ENCODE measurements at places on chromosomes 12 and 14.
A peak's percentile ranks its signal among the peaks of the same experiment; 100 is the strongest.

DNA sequence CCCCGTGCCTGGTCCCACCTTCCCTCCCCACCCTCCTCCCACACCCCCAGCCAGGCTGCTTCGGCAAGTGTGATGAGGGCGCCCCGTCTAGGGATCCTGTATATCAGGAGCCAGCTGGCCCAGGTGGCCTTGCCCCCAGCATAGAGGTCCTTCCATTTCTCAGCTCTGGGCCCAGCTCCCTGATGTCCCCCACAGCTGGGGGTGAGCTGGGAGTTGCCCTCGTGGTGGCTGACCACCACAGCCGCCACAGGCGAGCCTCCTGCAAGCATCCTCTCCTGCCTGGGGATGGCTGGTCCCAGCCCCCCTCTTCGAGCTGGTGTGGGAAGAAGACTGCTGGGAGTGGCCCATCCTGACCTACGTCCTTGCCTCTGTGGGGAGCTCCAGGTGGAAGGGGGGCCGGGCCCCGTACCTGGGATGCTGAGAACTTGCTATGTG lies 7.4 kb downstream of the ASPG start:
- no peak for DNase-seq

DNA sequence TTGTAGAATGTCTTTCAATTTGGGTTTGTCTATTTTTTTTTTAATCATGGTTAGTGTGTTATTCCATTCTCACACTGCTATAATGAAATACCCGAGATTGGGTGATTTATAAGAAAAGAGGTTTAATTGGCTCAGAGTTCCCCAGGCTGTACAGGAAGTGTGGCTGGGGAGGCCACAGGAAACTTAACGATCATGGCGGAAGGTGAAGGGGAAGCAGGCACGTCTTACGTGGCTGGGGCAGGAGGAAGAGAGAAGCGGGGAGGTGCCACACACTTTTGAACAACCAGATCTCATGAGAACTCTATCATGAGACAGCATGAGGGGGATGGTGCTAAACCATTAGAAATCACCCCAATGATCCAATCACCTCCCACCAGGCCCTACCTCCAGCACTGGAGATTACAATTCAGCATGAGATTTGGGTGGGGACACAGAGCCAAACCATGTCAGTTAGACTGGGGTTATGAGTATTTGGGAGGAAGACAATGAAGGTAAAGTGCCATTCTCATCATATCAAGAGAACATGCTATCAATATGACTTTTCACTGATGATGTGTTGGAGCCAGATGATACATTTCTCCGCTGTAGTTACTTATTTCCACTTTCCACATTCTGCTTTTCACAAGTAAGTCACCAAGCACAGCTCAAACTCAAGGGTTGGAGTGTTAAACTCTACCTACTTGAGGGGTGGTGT lies 45.8 kb downstream of the AP5M1 start:
- DNase-seq, result no peak

DNA sequence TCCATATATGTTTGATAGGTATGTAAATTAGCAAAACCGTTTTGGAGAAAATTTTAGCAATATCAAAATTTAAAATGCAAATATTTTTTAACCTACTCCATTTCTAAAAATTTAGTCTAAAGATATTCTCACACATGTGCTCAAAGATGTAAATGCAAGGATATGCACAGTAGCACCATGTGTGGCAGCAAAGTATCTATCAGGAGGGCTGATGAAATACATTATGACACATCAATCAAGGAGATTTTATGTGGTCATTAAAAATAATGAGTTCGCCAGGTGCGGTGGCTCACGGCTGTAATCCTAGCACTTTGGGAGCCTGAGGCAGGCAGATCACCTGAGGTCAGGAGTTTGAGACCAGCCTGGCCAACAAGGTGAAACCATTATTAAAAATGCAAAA lies 8.0 kb upstream of the C1R start:
- DNase-seq, result no peak

GRCh38 chr12:128073937-128074336 lies 193.0 kb upstream of the TMEM132C start:
- DNase-seq, result no peak

GRCh38 chr12:3897371-3897971 lies 24.3 kb upstream of the PARP11 start:
- peak; percentile 52 for DNase-seq

- no peak for DNase-seq
Measured at GRCh38 chr12:91361864-91362263, 179.2 kb upstream of the DCN start.

DNA sequence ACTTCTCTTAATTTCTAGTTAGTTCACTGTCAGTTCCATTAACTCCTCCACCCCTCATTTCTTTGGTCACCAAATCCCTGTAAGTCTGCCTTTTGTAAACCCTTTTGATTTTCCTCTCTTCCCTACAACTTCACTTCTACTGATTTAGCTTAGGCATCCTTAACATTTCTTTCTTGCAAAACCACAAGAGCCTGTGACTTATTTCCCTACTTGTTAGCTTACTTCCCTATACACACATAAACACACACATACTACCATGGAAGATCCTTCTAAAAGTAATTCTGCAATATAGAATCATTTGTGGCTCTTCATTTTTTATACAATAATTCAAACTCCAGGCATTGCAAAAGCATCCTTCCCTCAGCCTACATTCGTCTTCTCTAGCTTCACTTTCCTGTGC lies 494.3 kb upstream of the USP15 start:
- no peak for DNase-seq

DNA sequence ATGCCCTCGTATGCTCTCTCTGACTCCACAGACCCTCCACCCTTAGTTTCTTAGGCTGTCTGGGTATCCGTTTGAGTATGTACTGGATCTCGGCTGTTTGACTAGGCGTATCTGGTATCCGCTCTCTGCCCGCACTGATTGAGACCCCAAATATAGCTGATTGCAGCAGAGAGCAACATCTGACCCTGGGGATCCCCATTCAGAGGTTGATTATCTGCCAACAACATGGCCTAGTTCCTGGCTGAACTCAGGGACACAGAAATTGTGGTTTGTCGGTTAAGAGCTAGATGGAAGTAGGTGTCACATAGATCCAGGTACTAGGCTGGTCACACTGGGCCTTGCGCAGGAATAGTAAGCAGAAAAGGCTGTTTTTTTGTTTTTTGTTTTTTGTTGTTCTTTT lies 359.9 kb downstream of the FUT8 start:
- no peak for DNase-seq

- no peak for DNase-seq
Measured at GRCh38 chr12:82176761-82177490, 181.3 kb downstream of the CCDC59 start.

DNA sequence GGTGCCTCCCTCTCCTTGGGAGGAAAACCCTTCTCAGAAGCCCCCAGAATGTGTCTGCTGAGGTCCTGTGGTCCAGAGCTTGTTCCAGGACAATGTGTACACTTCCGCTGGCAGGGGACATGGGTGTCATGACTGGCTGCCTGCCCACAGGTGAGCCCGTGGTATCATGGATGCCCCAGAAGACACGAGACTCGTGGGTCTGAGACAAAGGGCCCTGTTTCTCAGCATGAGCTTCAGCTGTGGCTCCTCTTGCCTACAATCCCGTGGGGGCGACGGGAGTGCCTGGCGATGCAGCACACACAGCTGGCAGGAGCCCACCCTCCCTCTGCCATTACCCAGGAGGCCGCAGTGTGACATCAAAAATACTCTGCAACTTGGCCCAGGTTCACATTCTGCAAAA lies 7.0 kb downstream of the TMEM121 start:
- no peak for DNase-seq

- DNase-seq, result no peak
Measured at GRCh38 chr14:25371068-25371467, 321.1 kb upstream of the STXBP6 start.

GRCh38 chr12:64269161-64269560 lies 47.1 kb upstream of the KICS2 start:
- DNase-seq, result no peak

GRCh38 chr12:75699728-75700496 lies 188.5 kb upstream of the KRR1 start:
- no peak for DNase-seq

- DNase-seq, result no peak
Measured at GRCh38 chr14:74888164-74889158, 6.7 kb downstream of the DLST start.

GRCh38 chr12:70576341-70577282 lies 60.6 kb downstream of the PTPRB start:
- peak; percentile 54 for DNase-seq

DNA sequence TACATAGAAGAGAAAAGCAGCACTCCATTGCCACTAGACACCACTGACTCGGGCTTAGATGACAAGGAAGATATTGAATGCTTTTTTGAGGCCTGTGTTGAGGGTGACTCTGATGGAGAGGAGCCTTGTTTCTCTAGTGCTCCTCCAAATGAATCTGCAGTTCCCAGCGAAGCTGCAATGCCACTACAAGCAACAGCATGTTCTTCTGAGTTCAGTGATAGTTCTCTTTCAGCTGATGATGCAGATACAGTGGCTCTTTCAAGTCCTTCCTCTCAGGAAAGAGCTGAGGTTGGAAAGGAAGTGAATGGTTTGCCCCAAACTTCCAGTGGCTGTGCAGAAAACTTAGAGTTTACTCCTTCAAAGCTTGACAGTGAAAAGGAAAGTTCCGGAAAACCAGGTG lies 114.5 kb upstream of the NPAS3 start:
- DNase-seq, result no peak

DNA sequence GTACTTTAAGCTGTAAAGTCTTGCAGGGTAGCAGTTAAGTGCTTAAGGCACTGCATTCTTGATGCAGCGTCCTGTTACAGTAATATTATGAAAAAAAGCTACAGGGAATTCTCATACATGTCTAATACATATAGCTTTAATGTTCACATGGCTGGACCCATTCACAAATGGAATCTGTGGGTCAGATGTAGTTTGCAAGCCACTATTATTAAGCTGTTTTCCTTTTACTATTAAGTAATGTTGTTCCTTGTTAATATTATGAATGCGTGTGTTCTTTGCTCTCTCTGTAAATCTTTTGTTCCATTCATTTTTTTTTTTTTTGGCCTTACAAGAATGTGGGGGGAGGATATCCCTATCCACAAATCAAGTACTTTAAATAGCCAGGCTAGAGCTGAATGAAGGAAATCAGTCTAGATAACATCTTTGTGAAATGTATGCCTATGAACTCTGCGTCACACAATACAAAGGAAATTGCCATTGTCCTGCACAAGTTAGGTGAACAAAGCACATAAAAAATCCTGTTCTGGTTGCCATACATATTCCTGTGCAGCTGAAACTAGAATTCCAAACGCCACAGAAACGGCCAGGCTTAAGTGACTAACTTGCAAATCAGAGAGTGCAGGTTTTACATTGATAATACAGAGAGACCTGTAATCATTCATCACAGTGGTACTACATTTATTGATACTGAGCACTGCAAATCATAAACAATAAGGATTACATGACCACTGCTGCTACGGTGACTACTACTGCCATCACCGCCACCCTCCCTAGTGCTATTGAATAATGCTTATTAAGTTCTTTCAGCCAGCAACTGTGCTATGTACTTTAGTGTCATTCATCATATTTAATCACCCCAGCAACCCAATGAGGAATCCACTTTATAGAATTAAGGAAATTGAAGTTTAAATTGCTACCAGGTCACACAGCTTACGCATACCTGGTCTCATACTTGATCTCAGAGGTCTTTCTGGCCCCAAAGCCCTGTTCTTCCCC lies 111.9 kb downstream of the HMGA2 start:
- no peak for DNase-seq

DNA sequence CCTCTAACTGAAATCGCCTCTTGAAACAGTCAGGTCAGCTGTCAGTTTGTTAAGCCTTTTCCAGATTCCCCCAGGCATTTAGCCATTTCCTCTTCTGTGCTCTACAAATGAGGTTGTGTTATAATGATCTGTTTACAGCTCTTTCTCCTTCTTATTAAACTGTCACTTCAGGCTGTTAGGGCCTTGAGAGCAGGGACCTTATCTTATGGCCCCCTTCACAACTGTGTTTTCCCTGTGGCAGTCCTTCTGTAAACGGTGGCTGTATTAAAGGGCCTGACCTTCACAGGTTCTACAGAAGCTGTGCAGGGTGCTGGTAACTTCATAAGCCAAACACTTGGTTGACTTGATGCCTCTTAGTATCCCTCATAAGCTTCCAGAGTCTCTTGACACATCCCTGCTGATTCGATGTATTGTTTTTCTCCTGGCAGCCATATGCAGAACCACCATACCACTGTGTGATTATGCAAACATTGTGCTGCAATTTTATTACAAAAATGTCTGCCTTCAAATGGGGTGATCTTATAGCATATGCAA lies 104.7 kb downstream of the PLEKHA5 start:
- DNase-seq, result no peak

GRCh38 chr12:114684870-114685273 lies 897 bp upstream of the TBX3 start:
- DNase-seq, result no peak

DNA sequence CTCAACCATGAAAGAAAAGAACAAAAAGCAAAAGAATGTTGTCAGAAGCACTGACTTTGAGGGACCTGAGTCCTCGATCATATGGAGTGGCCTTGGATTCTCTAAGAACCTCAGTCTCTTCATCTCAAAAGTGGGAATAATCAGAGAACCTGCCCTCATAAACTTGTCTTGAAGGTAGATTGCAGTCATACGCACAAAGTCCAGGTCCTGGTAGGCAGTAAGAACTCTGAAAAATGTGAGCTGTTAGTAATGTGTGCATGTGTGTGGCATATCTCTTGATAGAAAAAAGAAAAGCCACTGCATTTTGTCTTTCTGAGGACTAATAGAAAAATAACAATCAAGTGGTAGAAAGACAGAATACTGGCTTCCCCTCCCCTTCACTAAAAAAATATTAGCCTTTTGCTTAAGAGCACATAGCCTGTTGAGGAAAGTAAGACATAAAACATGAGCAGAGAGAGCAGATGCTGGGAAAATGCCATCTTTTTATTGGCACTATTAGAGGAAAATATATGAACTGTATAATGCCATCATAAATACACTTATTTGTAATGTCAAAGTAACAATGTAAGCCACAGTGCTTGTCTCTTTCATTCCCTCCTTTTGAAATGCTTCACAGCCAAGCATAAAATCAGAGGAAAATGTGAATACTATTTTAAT lies 205.1 kb upstream of the TBX3 start:
- no peak for DNase-seq

GRCh38 chr14:57051633-57052032 lies 217.1 kb downstream of the EXOC5 start:
- no peak for DNase-seq

DNA sequence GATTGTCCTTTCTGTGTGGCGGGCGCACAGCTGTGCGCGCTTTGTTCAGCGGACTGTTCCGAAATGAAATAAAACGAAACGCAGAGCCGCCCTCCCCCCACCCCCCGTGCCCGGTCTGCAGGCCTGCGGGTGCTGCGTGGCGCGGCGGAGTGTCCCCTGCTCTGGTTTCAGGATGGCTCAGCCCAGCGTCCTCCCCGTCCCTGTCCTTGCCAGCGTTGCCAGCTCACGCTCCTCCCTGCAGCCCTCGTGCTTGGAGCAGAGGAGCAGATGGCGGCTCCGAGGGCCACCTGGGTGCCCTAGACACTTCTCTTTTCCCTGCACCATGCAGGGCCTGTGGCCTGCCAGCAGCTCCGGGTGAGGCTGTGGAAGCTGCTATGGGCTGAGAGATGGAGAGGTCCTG lies 17.5 kb upstream of the BEGAIN start:
- no peak for DNase-seq
